ENCODE measurements at places on chromosomes 12 and 14.

- no peak for DNase-seq
Observed at GRCh38 chr12:20800160-20800559, 10.3 kb upstream of the SLCO1B3 start.

GRCh38 chr12:65881965-65882413, 57.7 kb downstream of the HMGA2 start:
- peak; percentile 39 for DNase-seq

GRCh38 chr12:79331870-79332269, 358.9 kb downstream of the PAWR start:
- DNase-seq = no peak

GRCh38 chr12:115137812-115138521, 454.0 kb upstream of the TBX3 start:
- DNase-seq = no peak

DNA sequence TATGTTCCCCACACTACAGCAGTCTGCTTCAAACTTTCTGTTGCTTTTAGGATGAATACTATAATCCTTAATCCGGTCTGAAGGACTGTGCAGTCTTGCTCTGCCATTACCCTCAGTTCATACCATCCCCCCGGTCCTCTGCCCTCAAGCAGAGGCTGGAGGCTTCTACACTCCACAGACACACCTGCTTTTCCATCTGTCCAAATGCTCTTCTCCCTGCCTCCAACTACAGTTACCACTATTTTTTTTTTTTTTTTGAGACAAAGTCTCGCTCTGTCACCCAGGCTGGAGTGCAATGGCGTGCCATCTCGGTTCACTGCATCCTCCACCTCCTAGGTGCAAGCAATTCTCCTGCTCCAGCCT, 19.3 kb upstream of the KCNH3 start:
- DNase-seq = no peak

DNA sequence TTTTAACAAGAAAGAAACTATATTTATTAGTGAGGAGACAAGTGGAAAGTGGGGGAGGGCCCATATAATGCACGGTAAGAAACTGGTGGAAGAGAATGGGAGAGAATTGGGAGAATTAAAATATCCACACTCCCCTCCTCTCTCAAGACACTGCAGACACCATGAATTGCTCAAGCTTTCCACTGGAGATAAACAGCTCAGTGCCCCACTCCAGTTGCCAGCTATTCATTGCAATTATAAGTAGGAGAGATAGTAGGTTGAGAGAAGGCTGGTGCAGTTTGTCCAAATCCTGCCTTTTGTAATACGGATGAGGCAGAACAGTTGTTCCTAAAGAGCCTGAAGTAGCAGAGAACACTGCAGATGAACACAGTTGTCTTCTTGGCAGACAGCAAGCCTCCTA, 38.2 kb downstream of the DCAF5 start:
- DNase-seq = no peak

GRCh38 chr12:19373586-19373985, 65.7 kb upstream of the AEBP2 start:
- DNase-seq = no peak

GRCh38 chr12:51171884-51172514, 936 bp downstream of the TFCP2 start:
- DNase-seq = peak; percentile 7

- no peak for DNase-seq
Observed at GRCh38 chr14:106347890-106348755, 821.7 kb downstream of the TMEM121 start.

DNA sequence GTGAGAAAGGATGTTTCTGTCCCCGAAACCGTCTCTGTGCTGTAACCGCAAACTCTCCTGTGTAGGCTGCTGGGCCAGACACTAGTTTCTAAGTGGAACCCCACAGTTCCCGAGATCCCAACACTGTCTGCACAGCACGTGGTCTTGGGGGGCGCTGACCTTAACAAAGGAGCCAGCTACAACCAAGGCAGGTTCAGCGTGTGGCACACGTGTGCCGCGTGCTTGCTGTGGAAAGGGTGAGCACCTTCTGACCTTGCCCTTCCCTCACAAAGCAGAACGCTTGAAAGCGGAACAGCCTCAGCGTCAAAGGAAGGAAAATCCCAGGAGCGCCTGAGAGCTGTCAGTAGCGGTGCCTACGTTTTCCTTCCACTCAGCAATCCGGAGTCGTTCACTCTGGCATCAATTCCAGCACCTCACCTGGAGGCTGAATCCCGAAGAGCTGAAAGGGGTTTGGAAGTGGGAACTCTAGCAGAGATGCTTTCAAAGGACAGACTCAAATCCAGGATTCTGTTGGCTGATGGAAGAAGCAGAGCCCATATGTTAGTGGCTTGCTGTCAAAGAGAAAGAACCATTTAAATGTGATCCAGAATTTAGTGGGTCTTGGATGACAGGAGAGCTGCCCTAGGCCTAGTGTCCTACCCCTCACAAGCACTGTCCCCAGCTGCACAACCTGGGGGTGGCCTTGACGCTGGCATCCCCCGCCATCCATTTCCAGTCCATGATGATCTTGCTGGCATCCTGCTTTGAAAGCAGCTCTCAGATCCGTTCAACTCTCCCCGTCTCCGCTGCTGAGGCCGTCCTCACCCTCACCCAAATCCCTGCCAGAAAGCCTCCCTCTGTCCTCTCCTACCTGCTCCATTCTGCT, 27.1 kb downstream of the CCDC92 start:
- peak; percentile 31 for DNase-seq

GRCh38 chr14:91098591-91098990, 15.3 kb upstream of the DGLUCY start:
- DNase-seq = no peak

- DNase-seq = no peak
Observed at GRCh38 chr12:76274420-76275083, 73.7 kb downstream of the BBS10 start.

- DNase-seq = no peak
Observed at GRCh38 chr12:66573605-66574004, 105.3 kb downstream of the GRIP1 start.

GRCh38 chr12:84384384-84384783, 528.2 kb downstream of the SLC6A15 start:
- DNase-seq = no peak

DNA sequence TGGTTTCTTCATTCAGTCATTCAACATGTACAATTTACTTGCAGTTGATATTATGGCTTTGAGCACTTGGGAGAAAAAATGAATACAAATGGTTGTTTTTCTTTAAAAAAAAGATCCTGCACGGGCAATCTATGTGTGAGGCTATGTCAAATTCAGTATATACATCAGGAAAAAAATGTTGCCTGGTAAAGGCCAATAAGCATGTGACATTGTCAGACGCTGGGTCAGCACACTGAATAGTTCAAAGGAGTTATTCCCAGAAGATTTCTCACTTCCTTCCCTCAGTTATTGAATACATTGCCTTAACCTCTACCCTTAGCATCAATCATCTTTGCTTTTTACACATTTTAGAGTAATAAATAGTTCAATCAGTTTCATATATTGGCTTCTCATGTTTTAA, 319.2 kb downstream of the NUAK1 start:
- no peak for DNase-seq

GRCh38 chr12:132834181-132834711, 5.6 kb upstream of the GOLGA3 start:
- DNase-seq = no peak

DNA sequence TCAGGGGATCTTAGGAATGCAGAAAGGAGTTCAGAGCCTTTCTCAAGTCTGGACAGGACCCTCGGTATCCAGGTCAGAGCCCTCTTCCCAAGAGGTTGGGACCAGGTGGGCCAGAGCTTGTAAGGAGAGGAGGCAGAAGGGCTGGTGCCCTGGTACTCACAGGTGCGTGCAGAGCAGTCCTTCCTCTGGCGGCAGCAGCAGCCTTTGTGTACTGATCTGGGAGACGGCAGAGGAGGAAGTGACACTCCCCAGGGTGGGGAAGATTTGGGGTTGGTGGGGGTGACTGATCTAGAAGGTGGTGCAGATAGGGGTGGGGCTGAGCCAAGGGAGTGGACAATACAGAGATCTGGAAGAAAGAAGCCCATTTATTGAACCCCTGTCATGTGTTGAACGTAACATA, at the start of gene ITGB7:
Gene ITGB7, minus strand, starts transcription at position 210 of the 400 bp plus-strand sequence. CDS start 6,808 bp downstream, outside the sequence.
- DNase-seq = no peak

- DNase-seq = no peak
Observed at GRCh38 chr14:58964598-58964928, 223.9 kb upstream of the DAAM1 start.

DNA sequence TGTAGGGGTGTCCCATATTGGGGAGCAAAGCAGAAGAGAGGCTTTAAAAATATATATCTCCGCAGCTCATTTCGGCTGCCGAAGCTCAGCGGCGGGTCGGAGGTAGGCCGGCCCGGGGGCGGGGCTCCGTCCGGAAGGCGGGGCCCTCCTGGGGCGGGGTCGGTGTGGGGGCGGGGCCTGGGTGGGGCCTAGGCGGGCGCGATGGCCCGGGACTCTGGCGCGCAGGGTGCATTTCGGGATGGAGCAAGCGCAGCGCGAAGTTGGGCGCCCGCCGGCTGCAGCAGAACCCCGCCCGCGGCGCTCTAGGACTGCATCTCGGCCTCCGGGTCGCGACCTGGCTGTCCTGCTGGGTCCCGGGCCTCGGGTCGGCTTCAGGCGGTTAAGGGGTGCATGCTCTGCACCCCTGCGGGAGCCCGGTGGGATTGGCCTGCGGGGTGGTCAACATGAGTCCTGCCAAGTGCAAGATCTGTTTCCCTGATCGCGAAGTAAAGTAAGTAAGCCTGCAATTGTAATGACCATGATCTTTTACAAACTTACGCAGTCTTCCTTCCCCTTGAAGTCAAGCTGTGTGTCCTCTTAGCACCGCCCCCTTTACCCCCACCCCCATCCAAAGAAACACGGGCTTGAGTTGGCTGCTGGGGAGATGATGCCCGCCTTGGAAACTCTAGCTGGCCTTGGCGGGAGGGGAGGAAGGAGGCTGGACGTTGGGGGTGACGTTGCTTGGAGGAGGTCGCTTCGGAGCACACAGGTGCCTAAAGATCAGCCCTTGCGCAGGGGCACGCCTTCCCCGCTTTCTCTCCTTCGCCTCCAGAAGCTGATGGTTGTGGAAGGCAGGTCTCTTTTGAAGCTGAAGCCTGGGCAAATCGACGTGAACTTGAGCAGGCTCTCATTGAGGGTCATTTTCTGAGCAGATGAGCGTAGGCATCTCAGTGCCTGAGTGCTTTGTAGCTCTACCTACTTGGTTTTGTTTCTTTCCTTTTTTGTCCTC, 38.4 kb downstream of the ACACB start:
- peak; percentile 85 for DNase-seq

GRCh38 chr12:95214466-95214865, 2.8 kb downstream of the FGD6 start:
- no peak for DNase-seq

GRCh38 chr12:2154050-2154449, 101.3 kb downstream of the CACNA1C start:
- no peak for DNase-seq

DNA sequence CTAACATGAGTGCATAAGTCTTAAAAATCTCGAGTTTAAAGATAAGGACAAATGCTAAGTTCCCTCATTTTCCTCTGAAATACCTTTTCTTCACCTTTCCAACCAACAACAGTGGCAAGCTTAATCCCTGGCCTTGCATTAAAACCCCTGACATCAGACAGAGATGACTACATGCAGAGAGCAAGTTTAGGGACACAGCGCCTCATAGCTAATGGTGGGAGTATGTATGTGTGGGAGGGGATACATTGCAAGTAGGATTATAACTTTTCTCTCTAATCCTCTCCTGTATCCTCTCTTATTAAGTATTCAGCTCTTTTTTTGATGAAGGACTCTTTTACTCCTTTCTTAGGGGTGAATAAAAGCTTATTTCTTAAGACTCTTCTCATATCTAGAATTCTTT, 547.1 kb downstream of the CCER1 start:
- DNase-seq = no peak

DNA sequence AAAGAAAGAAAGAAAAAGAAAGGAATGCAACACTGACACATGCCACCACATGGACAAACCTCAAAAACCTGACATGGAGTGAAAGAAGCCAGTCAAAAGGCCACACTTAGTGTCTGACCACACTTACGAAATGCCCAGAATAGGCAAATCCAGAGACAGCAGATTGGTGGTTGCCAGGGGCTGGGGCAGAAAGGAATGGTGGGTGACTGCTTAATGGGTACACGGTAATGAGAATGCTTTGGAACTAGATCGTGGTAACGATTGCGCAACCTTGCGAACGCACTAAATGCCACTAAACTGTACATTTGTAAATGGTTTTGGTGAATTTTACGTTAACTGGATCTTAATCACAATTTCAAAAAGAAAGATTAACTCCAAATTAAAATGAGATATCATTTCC, 39.5 kb downstream of the SCARB1 start:
- DNase-seq = no peak

DNA sequence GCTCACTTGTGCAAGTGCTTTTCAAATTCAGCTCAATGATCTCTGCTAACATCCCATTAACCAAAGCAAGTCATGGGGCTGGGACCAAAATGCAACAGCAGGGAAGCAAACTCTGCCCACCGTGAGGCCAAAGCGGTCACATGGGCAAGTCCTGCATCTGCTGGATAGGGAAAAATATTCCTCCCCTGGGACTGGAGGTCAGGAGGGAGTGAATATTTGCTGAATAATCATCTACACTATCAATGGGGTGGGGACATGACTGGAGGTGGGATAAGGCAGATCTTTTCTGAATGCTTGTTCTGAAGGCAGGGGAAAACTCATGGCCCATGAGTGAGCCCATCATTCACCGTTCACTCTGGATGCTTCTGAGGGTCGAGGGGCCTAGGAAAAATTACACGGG, 45.1 kb upstream of the VRK1 start:
- no peak for DNase-seq

DNA sequence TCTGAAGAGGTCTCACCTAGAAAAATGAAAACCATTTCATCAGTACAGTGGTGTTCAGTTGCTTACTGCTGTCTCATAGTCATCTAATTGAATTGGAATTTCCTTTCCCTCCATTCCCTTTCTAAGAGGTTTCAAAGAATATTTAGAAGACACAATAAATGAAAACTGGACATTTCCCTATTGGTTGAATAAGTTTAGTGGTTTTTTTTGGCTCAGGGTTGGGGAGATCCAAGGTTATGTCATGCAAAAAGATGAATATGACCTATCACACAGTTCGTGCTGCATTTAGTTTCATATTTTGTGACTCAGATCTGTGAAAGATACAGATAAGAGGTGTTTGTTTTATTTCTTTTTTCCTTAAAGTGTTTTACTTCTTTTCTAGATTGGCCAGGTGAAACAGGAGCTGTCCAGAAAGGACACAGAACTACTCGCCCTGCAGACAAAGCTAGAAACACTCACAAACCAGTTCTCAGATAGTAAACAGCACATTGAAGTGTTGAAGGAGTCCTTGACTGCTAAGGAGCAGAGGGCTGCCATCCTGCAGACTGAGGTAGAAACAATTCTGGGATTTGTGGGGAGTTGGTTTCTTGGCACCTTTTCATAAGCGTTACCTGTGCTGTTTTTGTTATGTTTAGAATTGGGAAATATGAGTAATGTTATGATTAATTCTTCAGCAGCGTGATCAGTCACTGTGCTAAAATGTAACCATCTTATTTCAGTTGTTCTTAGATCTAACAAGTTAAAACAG, 124.6 kb downstream of the ERC1 start:
- DNase-seq = no peak

GRCh38 chr14:55715889-55716288, 135.9 kb downstream of the KTN1 start:
- no peak for DNase-seq

Data from putamen (tissue), 1 donor.